ENCODE measurements at places on chromosomes 3 and 15.

DNA sequence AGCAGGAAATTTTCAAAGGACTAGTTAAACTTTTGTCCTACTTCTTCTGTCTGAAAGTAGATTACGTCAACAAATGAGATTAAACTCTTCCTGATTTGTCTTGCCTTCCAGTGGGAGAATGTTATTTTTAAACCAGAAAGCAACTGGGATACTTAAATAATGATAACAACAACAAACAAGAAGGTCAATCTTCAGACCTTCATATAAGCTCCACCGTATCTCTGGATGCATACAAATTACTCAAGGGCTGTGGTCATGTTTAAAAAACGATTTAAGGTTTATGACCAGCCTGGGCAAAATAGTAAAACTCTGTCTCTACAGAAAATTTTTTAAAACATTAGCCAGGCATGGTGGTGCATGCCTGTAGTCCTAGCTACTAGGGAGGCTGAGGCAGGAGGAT, 145.3 kb upstream of the NPHP3 start:
- DNase-seq: no peak

DNA sequence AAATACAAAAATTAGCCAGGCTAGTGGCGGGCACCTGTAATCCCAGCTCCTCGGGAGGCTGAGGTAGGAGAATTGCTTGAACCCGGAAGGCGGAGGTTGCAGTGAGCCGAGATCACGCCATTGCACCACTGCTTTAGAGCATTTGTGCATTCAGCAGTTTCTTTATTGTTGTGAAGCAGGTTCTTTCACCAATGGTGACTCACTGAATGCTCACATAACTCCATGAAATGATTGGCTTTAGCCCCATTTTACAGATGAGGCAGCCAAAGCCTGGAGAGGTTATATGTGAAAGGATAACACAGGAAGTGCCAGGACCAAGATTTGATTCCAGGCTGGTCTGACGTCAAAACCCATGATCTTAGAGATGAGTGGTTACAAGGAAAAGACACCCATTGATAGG, 195.2 kb downstream of the SLCO3A1 start:
- DNase-seq: no peak

- DNase-seq: no peak
Measured at GRCh38 chr3:192082730-192083660, 622.0 kb downstream of the PYDC2 start.

DNA sequence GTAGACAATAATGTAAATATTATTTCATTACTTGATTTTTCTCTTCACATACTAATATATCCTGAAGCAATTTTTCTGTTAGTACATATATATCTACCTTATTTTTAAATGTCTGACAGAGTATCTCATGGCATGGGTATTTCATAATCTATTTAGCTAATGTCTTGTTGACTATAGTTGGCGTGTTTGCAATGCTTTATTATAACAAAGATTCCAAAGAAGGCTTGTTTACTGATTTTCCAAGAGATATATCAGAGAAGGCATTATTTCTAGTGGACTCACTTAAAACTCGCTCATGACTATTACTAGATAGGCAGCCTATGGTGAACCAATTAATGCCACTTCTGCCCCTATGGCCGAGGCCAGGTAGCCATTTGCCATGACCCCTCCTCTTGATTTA, 152.4 kb upstream of the RORA start:
- no peak for DNase-seq
